ENCODE measurements at places on chromosomes 4 and X.

DNA sequence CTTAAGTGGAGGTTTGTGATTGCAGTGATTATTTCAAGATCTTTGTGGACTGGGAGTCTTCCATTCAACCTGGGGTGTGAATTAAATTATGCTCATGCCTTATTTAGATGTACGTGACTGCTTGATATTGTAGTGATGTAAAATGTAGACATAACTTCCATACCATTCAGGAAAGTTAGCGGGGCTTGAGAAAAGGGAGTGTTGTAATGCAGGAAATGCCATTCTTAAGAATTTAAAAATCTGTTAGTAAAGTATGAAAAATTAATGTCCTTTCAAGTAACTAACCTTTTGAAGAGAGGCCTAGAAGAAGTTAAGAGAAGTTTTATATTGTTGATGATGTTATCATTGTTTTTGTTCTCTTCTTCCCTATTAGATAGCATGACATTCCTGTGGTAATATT lies 318.2 kb downstream of the CCSER1 start:
- no peak for DNase-seq

DNA sequence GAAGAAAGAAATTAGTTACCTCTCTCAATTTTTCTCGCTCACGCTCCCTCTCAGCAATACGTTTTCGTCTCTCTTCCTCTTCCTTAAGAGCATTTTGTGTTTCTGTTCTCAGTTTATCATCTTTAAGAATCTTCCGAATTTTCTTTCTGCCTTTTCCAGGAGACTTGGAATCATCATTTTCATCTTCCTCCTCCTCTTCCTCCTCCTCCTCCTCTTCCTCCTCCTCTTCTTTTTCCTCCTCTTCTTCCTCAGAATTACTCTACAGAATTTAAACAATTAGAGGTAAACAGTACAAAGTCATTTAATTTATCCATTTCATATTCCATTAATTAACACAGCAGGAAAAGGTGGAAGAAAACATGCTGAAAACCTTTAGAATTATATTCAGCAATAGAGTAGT lies 133.9 kb downstream of the ATRX start:
- no peak for DNase-seq

DNA sequence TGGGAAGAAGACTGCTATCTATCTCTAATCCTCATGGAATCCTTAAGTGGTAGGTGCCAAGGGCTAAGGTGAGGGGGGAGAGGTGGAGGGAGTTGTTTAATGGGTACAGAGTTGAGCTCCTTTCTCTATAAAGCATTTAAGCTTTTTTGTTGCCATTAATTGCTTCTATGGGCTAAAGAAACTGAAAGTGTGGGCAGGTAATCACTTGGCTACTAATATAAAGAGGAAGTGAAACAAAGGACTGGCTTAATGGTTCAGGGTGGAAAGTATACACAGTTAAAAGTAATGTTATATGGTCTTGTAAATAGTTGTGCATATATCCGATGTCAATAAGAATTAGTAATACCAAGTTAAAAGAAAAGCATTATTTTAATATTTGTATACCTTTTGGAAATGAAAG lies 83.9 kb downstream of the POLA1 start:
- DNase-seq, result no peak

DNA sequence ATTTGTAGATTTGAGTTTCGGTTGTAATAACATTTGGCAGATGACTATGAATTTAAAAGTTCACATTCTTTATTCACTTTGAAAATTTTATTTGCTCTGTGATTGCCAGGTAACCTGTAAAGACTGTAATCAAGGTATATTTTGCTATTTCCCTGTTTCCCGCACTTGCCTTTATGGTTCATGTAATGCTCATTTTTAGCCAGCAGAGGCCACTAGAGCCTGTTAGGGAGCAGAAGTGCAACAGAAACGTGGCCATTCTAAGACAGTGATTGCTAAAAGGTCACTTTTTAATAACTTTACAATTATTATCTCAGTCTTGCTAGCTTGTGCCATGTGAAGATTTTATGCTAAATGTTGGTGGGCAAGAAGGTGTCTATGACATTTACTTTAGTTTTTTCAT lies 12.4 kb downstream of the YIPF6 start:
- DNase-seq, result peak; percentile 21

All from activated T-cell treated with anti-CD3 and anti-CD28 coated beads, Interleukin-2, amount 50 U/mL, for 4 hours (primary cell).